ENCODE measurements at places on chromosomes 2 and 18. TPM values are rescaled to one million over a fixed set of nuclear protein-coding genes. Genes with fewer than 3 reads are reported as not detected.

DNA sequence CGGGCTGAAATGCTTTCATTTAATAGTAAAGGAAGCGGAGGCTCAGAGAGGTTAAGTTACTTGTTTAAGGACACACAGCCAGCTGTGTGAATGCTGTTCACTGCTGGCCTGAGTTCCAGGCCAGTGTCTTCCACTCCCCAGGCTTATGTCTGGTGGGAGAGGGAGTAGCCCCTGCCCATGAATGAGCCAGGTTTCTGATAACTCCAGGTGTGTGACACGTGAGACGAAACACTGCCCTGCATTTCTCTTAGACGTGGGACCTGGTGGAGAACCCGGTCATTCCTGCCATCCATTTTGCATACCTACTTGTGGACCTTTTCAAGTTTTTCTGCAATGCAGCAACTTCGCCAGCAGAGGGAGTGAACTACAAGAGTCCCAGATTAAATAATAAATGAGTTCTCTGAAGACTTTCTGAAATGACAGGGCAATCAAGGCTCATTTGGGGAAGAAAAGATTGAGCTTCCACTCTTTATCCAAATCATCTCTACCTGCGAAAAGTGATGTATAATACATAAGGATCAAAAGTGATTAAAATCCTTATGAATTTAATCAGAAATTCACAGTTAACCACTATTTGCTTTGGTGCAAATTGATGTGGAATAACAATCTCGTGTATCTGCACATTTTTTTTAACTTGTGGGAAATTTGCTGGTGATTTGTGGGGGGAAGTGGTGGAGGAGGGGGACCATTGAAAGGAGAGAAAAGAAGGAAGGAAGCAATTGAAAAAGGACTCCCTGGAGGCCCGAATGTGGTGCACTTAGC, 79.4 kb upstream of the ASB18 start:
- DNase-seq: no peak

DNA sequence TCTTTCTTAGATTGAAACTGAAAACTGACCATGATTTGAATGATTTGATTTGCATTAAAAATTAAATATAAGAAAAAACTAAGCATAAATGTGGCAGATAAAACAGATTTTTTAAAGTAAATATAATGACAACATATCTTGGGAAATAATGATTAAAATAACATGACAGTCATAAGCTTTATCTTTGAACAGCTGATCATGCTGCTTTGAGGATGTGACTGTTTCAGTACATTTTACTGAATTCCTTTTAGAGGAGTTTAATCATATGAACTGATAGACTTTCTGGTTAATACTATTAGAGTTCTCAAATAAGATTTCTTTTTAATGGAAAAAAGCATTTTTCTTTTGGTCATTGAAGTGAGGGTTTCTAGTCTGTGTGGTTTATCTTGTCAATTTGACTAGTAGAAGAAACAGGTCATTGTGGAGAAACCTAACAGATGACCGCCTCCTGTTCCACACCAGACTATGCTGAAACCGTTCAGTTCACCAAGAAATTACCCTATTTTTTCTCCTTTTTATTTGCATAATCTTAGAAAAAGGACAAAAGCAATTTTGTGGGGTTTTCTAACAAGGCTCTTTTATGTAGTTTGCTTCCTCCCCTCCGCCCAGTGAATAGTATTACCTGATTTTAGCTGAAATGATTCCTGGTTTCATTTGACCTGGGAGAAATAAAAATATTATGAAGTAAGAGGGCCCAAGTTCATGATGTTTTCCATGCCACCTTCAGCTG, 262.1 kb downstream of the PTGR3 start:
- DNase-seq: no peak

- DNase-seq: no peak
Observed at GRCh38 chr18:63917817-63918216, 10.1 kb downstream of the SERPINB10 start.

DNA sequence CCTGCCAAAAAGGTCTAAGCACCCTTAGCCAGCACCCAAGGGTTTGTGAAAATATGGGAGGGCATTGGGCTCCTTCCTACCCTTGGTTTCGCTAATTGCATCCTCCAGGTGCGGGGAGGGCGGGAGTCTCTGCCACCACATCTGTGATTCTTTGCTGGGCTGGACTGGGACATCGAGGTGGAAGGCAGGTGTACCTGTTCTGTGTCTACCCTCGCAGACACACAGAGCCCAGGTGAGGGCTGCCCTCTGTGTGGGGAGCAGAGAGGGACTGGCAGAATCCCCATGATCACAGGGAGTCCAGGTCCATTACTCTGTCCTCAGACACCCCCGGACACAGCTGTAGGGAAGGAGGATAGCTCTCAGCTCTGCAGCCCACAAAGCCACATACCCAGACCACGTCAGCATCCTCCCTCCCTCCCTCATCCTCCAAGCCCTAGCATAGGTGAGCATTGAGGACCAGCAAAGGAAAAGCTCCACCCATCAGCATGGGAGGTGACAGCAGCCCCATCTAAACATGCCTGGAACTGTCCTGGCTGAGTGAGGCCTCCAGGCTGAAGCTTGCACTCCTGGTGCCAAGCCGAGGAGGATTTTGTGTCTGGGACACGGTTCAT, 49.8 kb downstream of the PLB1 start:
- no peak for DNase-seq

GRCh38 chr2:241329669-241330615, 14.2 kb downstream of the SEPTIN2 start:
- no peak for DNase-seq

DNA sequence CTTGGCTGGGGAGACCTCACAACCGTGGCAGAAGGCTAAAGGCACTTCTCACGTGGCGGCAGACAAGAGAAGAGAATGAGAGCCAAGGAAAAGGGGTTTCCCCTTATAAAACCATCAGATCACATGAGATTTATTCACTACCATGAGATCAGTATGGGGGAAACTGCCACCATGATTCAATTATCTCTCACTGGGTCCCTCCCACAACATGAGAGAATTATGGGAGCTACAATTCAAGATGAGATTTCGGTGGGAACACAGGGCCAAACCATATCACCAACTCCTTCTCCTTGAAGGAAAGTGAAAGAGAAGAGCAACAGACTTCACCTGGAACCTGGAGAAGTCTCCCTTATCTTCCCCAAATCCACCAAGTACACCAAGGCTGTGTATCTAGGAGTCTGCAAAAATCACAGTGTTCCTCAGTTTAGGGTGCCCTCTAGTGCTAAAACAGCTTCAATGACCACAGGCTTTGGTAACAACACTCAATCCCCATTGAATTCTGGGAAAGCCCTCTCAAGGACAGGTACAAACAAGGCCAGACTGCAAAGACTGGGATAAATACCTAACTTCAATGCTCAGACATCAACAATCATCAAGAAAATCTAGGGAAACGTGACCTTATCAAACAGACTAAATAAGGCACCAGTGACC, 148.8 kb upstream of the SRD5A2 start:
- no peak for DNase-seq

DNA sequence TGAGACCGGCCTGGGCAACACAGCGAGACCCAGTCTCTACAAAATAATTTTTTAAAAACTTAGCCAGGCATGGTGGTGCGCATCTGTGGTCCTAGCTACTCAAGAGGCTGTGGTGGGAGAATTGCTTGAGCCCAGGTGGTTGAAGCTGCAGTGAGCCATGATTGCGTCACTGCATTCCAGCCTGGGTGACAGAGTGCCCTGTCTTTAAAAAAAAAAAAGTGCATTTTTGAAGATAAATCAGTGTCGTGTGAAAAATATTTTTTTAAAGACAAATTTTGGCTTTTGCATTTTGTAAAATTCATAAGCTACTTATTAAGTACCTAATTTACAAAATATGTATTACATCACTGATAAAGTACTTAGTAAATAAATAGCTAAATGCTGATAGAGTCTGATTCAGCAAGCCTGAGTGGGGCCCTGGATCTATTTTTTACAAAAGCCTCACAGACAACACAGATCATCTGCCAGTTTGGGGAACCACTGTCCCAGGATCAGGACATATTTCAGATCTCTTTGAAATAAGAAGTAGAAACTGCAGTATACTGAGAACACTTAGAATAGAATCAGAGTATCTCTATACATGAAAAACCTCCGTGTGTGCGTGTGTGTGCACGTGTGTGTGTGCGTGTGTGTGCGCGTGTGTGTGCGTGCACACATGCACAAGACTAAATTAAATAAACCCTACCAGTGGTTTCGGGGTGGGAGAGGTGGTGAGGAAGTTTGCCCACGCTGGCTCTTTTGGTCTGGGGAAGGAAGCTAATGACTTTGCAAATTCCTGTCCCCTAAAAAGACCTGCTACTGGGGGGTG, 61.6 kb downstream of the AAK1 start:
- no peak for DNase-seq

DNA sequence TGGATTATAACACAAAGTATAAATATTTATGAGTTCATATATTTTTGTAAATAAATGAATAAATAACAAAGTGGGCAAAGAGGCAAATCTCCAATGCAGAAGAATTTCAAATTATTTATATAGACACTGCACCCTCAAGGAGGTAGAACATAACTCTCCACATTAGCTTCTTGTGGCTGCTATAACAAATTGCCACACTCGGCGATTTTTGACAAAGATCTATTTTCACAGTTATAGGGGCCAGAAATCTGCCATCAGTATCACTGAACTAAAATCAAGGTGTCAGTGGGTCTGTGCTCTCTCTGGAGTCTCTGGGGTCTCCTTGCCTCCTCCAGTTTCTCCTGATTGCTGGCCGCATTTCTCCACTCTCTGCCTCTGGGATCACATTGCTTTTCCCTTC, 92.0 kb upstream of the FAM136A start:
- no peak for DNase-seq

DNA sequence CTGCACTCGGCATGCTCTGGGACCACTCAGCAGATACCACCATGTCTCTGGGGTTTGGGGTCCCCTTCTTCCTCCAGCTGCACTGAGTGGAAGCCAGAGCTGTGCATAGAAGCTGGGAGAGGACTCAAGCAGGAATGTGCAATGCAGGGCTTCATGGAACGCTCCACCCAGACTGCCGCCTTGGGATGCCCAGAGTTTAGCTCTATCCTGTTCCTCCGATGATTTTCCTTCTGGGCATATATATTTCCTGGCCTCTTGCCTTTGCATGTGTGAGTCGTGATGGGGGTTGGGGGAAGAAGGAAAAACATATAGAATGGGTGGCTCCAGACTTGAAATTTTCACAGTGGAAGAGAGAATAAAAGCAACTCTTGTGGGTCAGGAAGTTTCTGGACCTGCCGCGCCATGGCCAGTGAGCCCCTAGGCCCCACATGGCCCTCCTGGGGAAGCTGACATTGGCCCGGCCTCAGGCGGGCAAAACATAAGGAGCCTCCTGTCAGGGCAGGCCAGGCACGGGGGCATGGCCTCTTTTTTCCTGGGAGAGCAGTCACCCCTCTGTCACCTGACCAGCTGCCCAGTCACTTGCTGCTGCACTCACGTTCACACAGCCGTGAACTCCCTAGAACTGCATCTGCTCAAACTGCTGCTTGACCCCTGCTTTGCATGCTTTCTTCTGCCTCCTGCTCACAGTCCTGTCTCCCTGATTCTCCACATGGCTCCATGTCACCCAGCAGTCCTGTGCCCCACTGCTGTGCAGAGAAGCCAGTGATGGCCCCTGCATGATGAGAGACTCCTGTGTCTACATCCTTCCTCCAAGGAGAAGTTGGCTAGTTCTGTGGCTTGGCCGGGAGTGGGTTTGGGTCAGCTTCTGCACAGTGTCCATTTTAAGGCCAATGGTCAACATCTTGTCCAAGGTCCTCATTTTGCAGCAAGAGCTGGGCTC, 197.8 kb downstream of the CTIF start:
- no peak for DNase-seq

GRCh38 chr18:35289293-35289692, 736 bp downstream of the ZSCAN30 start:
- DNase-seq: no peak

DNA sequence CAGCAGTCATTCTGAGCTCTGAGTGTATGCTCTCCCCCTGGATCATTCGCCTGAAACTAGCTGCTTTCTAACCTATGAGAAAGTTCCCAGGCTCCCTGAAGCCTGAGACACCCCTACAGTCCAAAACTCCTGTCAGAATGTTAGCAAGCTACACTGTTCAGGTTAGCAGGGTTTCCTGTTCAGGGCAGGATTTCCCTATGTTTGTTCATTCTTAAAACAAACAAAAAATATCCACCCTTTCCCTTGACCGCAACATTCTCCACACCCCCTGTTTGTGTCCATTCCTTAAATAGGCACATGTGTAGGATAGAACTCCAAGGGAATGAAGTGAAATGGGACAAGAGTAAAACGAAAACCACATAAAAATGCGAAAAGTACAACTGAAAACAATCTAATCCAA, 83.1 kb downstream of the KLF7 start:
- DNase-seq: no peak

DNA sequence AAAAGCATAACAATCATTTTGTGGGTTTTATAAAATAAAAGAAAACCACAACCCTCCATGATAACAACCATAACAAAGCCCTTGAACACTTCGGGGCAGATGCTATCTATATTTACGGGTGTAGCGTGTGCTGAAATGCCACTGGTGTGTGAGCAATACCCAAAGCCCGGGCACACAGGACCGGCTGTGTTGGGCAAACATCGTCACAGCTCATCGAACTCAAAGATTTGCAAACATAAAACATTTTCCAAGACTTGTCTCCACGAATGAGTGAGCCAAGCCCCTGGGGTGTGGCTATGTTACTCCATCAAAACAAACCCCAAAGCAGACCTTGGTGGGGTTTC, 290.2 kb downstream of the LPIN1 start:
- DNase-seq: no peak

DNA sequence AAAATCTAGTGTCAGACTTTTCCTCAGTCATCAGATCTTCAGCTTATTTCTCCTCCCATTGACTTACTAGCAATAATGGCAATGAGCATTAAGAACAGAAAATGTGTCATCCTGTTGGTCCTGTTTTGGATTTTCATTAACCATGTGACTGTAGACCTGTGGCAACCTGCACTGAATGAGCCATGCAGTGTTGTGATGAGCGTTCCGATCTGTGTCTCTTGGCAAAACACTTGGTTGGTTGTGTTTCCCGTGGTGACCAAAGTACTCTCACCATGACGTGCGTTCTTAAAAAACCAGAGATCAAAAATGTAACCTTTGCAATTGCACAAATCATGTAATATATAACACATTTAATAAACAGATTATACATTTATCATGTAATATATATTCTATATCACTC, 138.6 kb downstream of the MAP3K20 start:
- DNase-seq: no peak

- no peak for DNase-seq
Observed at GRCh38 chr2:9692456-9693195, 61.8 kb upstream of the YWHAQ start.

DNA sequence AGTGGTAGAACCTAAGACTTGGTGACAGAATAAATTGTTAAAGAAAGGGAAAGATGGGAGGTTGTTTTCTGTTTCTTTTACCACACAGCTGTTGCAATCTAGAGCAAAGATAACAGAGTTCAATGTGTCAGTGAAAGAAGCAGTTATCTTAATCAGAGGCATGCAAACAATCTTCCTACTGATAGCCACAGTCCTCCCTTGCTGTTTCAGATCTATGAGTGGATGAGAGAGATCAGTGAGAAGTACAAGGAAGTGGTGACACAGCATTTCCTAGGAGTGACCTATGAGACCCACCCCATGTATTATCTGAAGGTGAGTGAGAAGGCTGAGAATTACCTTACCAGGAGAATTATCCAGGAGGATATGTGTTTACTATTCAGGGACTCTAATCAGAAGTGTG, 15.9 kb downstream of the CPO start:
- DNase-seq: no peak

The EIPR1 gene
- 31.0 TPM for total RNA-seq

The SF3B1 gene
- 415 TPM for total RNA-seq

The FAM161A gene
- total RNA-seq: 3.6 TPM

The DCDC2C gene
- 0.48 TPM for total RNA-seq

The RIT2 gene
- not detected for total RNA-seq
